Aorta (tissue), 5 donors: ENCODE measurements at places on chromosomes 6 and 20. TPM values are rescaled to one million over a fixed set of nuclear protein-coding genes. Genes with fewer than 3 reads are reported as not detected.

- no peak for DNase-seq
Observed at GRCh38 chr6:47922391-47922790, 140.6 kb downstream of the OPN5 start.

DNA sequence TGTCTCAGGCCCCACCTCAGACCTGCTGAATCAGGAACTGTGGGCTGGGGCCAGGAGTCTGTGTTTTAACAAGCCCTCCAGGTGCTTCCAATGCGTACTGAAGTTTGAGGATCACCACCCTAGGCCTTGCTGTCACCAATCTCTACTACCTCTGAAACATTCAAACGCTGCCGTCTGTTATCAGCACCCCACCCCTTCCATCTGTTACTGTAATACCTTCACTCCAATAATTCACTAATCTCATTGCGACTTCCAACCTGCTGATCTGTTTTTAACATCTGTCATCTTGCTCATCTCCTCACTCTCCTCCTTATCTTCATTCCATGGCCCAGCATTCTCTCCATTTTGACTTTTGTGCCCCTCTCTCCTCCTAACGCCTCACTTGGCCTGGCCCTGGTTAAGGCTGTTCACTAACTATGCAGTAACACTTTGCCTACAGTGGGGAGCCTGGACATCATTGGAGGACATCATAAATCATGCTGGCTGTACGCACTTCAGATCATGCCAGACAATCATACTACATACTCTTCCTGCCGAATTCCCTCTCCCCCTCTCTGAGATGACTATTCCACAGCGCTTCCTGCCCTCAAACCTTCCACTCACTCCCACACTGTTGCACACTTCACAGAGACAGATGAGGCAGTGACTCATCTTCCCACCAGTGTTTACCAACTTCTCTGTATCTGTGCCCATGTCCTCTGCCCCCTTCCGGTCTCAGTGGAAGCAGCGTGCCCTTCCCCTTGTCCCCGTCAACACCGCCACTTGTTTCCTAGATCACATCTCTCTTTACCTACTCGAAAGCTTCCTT, 3.0 kb upstream of the GUCA1B start:
- no peak for DNase-seq

- no peak for DNase-seq
Observed at GRCh38 chr20:52242237-52243230, 51.0 kb upstream of the ZFP64 start.

- no peak for DNase-seq
Observed at GRCh38 chr20:59422872-59423544, 122.6 kb downstream of the EDN3 start.

DNA sequence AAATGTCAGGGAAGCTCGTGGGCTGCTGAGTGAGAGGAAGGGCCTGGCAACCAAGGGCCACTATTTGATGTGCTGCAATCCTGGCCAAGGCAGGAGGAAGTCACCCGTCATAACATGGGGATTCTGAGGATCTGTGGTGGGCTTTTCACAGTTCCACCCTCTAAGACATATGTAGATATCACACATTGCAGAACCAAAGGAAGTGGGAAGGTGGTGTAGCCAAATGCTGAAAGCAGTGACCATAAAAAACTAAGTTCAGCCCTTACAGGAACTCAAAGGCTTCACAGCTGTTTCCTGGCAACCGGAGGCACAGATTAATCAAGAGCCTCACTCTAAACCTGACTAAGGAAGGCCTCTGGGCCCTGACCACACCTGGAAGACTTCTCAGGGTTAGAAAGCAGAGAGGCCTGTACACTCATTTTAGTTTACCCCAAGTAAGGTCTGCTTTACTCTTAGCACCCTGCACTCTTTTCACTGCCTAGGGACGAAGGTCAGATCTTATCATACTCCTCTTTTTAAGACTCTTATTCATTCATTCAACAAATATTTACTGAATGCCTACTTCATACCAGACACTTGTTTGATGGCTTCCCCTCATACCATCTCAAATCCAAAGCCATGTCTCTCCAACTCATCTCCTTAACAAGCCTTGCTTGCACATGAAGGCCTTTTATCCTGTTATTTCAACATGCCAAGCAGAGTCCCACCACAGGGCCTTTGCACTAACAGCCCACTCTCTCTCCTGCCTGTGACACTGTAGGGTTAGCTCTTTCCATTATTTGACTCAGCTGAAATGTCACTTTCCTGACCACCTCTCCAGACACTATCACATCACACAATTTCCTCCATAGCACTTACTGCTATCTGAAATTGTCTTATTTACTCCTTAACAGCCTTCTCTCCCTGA, 2.6 kb downstream of the UBE2V1 start:
- DNase-seq, result no peak

Gene UBE2J1
- total RNA-seq, result 38.7 TPM

DNA sequence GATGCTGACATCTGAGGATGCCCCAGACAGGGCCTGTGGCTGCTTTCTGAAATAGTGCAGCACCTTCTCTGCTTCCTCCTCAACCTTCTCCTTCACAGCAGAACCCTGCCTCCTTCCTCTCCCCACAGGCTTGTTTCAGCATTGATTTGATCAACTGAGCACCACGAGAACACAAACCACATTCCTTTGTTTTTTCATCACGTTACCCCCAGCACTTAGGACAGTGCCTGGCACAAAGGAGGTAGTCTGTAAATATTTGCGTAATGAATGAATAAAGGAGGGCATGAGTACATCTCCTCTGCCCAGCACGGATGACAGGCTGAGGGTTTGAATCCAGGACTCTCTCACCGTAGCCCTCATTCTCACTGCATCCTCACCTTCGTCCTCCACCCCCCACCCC, 21.3 kb upstream of the WFDC2 start:
- DNase-seq, result no peak

DNA sequence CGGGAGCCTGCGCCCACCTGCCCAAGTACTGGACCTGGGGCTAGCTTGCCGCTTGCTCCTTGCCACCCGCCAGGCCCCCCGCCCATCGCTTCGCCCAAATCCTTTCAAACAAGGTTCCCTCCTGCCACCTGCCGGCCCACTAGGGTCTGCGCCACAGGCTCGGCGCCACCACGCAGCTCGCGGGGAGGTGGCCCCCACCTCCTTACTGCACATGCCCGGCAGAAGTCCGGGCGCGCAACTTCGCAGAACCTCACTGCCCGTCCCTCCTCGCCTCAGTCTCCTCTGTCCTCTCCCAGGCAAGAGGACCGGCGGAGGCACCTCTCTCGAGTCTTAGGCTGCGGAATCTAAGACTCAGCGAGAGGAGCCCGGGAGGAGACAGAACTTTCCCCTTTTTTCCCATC, 11.2 kb downstream of the GNAS-AS1 start:
- DNase-seq, result peak; percentile 78

Gene TMEM170B
- 6.2 TPM for total RNA-seq

GRCh38 chr20:19003366-19004336, 190.1 kb downstream of the SCP2D1 start:
- no peak for DNase-seq

DNA sequence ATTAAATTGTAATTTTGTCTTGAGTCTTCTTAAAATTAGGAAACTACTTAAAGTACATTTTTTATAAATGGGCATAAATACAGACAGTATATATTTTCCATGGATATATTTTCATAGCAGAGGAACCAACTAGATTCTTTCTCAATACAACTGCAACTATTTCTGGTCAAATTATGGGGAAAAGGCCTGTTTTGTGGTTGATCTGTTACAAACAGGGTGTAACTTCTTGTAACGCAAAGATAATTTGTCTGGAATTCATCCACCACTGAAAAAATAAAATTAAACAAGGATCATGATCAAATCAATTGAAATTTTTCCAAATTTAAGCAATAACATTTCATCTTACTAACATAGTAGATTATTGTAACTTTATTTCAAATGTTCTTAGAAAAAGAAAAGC, 67.2 kb upstream of the RNF146 start:
- no peak for DNase-seq

- DNase-seq, result no peak
Observed at GRCh38 chr6:131769385-131770141, 38.3 kb upstream of the ENPP1 start.

GRCh38 chr6:81609736-81610135, 142.7 kb downstream of the TENT5A start:
- DNase-seq, result no peak

DNA sequence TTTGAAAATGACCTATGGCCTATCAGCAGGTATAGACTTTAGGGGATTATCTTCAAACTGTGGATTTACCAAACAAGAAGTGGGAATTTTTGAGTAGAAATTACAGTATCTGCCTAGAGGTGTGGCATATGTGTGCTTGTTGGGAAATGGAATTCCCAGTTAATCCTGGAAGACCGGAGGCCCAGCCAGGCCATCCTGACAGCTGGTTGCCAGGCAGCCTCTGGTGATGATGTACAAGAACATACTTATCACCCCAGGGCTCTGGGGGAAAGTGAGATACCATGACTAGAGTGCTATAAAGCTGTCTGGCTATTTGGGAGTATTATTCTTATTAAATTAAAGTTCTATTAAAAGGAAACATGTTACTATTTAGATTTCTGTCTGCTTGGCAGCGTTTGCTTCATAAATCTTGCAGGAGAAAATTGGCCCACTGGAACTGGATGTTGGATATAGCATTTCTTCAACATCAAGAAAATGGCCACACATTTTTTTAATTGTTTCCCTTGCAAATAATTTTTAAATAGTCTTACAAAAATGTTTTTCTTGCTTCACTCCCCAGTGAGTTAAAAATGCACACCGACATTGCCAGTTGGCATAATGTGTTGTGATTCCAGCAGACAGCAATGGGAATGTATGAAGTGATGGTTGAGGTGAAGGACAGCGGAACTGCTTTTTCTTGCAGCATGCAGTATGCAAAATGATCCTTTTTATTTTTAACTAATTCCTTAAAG, 187.8 kb downstream of the MYLK4 start:
- DNase-seq, result peak; percentile 55

DNA sequence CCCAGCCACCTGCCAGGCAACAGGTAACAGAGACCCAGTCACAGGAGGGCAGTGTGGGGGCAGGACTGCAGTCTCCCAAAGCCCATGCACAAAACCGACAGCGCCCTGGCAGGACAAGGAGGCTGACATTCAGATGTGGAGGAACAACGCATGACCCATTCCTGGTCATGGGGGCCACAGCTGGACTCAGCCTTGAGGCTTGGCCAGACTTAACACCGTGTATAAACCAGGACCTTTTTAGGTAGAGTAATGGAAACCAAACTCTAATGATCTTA, 8.1 kb downstream of the GFRA4 start:
- DNase-seq, result no peak

DNA sequence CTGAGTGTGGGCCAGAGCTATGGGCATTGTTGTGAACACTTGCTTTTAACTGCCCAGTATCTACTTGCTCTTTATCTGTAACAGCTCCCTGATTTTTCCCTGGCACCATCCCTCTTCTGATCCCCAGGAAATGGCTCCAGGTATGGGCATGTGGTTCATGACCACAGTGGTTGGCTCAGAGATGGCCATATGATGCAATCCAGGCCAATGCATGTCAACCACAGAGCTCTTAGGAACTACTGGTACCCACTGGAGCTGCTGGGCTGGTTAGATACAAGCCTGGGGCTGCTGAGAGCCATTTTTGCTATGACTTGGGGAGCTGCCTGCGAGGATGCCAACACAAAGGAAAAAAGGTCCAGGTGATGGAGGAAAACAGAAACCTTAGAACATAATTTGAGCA, 55.6 kb downstream of the KCNB1 start:
- DNase-seq, result no peak

DNA sequence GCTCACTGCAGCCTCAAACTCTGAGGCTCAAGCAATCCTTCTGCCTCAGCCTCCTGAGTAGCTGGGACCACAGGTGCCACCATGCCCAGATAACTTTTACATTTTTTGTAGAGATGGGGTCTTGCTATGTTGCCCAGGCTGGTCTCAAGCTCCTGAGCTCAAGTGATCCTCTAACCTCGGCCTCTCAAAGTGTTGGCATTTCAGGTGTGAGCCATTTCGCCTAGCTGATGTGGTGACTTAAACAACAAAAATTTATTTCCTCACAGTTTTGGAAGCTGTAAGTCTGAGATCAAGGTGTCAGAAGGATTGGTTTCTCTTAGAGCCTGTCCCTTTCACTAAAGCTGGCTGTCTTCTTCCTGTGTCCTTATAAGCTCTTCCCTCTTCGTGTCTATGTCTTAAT, 15.0 kb upstream of the JARID2 start:
- peak; percentile 9 for DNase-seq

Gene LY6G5C
- total RNA-seq, result 3.3 TPM

Gene CDH22
- not detected for total RNA-seq

GRCh38 chr6:36095497-36096391, 34.6 kb upstream of the MAPK13 start:
- DNase-seq, result no peak

GRCh38 chr6:67986694-67987232, 648.3 kb upstream of the ADGRB3 start:
- no peak for DNase-seq

GRCh38 chr6:163651426-163651825, 236.9 kb downstream of the QKI start:
- DNase-seq, result no peak

Gene SAYSD1
- total RNA-seq, result 11.2 TPM

Gene ABHD16A
- 48.1 TPM for total RNA-seq

Gene GNAS
- total RNA-seq, result 838 TPM

DNA sequence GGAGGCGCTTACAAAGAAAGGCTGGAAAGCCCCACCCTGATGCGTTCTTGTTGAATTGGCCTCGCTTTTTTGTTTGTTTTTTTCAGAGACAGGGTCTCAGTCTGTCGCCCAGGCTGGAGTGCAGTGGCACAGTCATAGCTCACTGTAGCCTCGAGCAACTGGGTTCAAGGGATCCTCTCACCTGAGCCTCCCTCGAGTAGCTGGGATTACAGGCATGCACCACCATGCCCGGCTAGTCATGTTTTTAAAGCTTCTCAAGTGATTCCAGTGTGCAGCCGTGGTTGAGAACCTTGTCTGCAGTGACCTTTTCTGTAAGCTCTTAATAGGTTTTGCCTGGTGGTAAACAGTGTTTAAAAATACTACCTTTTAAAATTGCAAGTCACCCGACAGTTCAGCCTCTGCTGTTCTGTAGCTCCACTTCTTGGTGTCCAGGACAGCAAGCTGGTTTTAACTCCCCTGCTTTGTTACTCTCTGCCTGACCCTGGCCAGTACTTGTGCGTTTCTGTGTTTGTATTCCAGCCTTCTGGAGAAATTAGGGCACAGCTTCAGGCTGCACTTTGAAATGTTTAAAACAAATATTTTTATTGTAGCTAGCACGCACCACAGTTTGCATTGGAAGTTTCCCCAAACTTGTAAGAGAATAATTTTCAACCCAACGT, 54.4 kb downstream of the KDM1B start:
- no peak for DNase-seq

Gene SUMO4
- total RNA-seq, result 6.9 TPM

DNA sequence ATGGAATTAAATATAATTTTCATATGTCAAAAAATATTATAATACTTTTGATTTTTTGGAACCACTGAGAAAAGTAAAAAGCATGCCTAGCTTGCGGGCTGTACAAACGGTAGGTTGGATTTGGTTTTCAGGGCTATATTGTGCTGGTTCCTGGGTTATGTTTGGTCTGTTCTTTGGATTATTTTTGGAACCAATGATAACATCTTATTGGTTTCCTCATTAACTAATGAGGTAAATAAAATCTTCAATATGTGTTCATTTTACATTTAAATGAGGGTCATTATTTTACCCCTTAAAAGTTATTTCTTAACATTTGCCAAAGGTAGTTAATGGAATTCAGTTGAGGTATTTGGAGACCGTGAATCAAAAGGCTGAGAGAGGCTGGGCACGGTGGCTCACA, 96.6 kb downstream of the IMPG1 start:
- no peak for DNase-seq
